NB4 (cell line): ENCODE measurements at places on chromosomes 4 and X.

- DNase-seq = no peak
Measured at GRCh38 chrX:31670245-31670644, 598.4 kb upstream of the FTHL17 start.

DNA sequence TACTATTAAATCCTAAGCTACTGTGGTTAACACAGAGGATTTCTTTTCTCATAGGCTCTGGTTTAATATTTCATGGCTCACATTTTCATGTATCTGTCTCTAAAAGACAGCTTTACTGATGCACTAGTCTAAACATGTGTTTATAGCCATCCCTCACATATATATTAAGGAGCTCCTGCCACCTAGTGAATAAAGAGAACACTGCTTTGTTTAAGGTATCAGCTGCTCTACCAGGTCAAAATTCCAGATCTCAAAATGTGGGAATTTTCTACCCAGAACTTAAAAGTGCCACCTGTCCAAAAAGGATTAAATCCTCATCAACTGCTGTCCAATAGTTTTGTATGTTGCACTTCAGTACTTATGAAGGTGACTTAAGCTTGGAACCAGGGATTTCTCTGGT, 188.5 kb upstream of the TEX13C start:
- DNase-seq = peak; percentile 6

DNA sequence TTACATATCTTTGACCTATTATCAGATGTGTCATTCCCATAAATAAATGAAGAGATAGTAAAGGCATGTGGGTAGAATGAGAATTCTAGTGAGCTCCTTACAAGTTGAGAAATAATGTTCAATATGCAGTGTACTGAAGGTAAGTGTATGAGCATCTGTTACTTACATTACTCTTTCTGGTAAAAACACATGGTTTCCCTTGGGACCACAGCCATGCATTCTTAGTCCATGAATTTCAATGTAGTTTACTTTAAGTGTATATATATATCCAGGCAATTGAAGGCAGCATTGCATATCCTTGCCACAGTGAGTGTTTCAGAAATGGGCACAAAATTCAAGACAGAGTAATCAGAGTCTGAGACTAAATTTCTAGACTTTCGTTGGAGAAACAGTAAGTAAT, 277.2 kb downstream of the CXXC4 start:
- DNase-seq = no peak

- DNase-seq = no peak
Measured at GRCh38 chrX:119693996-119694451, 1.1 kb upstream of the SEPTIN6 start.

DNA sequence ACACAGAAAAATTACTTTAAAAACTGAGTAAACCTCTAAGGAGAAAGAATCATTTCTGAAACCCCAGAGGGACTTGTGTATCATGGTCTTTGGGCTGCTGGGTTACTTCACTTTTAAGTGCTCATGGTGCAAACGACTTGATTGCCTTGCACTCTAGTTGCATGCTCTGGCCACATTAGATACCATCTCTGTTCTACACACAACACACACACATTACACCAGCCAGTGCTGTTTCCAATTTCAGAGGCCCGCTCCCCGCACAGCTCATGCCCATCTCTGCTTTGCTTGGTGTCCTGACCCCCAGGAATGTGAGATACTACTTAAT, 2.1 kb downstream of the PPP3CA start:
- DNase-seq = peak; percentile 85

DNA sequence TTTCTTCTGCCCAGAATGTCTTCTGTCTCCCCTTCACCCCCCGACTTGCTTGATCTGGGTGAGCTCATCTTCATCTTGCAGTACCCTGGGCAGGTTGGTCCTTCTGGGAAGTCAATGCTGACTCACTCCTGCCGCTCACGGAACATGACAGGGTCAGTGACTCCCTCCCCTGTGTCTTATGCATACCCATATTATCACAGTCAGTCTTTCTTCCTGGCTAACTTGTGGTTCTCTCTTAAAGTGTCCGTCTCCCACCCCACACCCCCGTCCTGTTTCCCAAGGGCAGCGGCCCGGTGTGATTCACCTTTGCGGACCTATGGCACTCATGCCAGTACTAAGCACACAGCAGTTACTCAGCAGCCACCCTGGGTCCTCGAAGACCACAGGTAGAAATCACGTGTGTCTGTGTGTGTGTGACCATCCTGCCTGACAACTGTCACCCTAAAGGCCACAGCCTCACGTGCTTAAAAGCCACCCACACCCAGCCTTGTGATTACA, 17.7 kb downstream of the IQSEC2 start:
- peak; percentile 78 for DNase-seq

DNA sequence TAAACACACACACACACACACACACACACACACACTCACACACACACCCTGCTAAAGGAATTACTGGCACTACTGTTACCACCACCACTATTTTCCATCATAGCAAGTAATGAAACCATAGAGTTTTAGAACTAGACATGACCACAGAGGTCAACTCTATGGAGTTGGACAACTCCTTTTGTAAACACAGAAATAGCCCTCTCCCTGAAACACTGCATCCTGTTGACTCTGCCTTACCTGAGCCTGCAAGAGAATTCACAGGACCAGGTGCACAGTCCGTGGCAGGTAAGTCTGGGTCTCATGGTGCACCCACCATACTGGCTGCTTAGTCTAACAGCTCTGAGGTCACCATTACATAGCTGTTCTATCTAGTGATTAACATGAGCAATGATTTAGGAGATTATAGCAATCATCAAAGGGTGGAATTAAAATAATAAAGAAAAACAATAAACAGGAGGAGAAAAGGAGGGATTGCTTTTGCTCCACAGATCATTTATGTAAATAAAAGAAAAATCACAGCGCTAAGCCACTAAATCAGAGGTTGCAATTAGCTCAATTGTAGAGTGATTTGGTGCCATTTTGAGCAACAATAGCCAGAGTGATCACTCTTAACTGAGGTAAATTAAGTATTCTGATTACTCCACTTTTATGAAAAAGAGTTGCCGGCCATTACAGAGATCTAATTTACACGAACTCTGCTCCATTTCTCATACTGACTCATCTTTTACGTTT, 340.0 kb upstream of the RASGEF1B start:
- no peak for DNase-seq

GRCh38 chr4:137531986-137532868, at the start of gene PCDH18:
PCDH18 (minus strand) TSS chr4:137532494; CDS start chr4:137532088, 406 bp downstream.
- no peak for DNase-seq

DNA sequence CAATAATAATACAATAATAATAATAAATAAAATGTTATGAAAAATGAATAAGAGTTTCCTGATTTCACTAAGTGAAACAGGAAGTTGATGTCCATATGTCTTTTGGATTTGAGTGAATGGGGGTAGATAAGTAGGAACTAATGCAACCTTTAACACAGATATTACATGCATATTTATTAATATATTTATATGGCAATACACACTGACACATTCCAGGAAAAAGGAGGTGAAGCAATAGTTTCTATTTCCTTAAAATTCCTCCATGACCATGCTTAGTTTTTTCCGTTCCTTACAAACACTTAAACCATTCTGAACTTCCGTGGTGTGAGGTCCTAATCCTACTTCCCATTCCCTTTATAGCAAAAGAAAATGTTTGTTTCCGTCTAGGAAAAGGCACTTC, 48.3 kb downstream of the ATXN3L start:
- no peak for DNase-seq

GRCh38 chrX:147764868-147765267, 146.9 kb upstream of the FMR1 start:
- DNase-seq = no peak

- no peak for DNase-seq
Measured at GRCh38 chr4:173367285-173367684, 3.5 kb upstream of the SAP30 start.

- DNase-seq = no peak
Measured at GRCh38 chr4:138177278-138177968, 64.7 kb downstream of the SLC7A11 start.

GRCh38 chrX:85573801-85574200, 194.3 kb upstream of the POF1B start:
- DNase-seq = no peak

GRCh38 chrX:135707880-135708279, 5.6 kb upstream of the CT45A1 start:
- peak; percentile 61 for DNase-seq

DNA sequence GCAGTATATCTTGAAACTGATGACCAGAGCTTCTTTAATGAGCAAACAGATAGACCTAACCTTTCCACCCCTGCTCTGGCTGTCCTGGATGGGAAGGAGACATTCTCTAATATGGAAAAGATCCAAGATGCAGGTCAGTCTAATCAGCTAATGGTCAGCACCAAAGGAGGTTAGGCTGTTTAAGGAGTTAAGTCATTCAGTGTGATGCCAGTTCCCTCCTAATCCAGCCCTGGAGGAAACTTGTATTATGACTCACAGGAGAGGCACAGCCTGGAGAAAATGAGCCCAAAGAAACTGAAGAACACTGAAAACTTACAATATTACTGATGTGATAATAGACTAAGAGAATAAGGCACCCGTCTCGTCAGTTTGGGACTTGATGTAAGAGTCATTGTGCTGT, 323.0 kb downstream of the HNRNPD start:
- DNase-seq = no peak

GRCh38 chr4:76822303-76822702, 75.6 kb downstream of the SOWAHB start:
- DNase-seq = no peak

DNA sequence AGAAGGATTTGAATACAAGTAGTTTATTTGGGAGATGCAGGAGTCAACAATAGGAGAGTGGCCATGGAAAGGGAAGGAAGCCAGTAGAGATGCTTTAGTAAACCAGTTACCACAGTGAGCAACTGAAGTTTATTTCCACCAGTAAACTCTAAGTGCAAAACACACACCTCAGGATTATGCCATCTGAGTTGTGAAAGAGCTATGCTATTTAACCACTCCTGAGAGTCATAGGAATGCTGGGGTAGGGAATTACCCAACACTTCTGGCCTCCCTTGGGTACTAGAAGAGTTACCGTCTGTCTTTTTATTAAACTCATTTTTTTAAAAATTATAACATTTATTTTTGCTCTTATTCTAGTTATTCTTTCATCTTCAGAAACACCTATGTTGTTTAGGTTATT, 834.6 kb upstream of the AMOT start:
- DNase-seq = no peak

DNA sequence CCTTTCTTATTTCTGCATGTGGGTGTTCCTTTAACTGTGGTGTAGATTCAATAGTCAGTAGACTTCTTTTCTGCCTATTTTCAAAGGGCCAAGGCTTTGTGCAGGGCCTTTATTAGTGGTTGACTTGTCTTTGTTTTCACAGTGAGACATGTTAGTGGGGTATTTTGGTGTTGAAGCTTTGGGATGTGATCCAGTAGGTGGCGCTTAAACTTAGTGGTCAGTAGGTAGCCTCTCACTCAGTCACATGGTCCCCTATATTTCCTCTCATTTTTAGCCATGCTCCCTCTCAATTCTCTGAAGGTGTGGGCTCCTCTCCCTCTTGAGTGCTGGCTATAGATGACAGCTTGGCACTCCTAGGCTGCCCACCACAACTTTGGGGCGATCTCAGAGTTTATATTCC, 23.4 kb upstream of the SLC10A7 start:
- DNase-seq = peak; percentile 43

DNA sequence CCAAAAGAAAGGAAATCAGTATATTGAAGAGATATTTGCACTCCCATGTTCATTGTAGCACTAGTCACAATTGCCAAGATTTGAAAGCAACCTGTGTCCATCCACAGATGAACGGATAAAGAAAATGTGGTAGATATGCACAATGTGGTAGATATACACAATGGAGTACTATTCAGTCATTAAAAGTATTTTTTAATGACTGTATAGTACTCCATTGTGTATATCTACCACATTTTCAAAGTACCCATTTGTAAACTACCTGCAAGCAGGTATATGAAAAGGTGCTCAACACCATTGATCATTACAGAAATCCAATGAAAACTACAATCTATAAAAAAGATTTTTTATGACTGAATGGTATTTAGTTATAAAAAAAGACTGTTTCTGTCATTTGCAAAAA, 200.4 kb downstream of the UNC5C start:
- DNase-seq = no peak

DNA sequence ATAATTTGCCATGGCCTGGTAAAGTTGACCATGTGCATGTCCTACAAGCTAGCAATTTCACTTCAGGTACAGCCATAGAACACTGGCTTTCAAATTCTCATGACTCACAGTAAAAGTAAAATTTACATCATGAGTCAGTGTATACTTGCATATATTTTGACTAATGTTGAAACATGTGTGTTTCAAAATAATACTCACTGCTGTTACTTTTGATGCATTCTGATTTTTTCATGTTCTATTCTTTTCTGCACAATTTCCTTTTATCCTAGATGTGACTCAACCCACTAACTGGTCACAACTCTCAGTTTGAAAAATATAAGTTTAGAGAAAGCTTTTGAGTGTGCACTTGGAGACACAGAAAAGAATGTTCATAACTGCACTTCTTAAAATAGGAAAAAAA, 365.7 kb downstream of the FGF13 start:
- DNase-seq = no peak

DNA sequence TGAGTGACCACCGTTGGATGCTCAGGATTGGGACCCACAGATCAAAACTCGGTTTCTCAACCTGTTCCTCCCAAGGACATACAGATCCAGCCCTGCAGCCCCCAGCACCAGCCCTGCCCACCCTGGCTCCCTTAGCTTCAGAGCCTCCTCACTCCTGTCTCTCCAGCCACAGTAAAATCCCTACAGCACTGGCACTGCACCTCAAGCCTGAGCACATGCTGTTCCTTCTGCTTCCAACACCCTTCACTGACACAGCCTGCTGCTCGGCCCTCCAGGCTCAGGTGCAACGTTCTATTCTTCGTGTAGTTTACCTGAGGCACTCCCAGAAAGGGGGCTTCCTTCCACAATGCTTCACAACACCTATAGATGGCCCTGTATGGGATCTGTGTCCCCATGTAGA, 163.6 kb downstream of the EVC2 start:
- DNase-seq = no peak

- no peak for DNase-seq
Measured at GRCh38 chrX:68627986-68628385, 19.5 kb upstream of the STARD8 start.

DNA sequence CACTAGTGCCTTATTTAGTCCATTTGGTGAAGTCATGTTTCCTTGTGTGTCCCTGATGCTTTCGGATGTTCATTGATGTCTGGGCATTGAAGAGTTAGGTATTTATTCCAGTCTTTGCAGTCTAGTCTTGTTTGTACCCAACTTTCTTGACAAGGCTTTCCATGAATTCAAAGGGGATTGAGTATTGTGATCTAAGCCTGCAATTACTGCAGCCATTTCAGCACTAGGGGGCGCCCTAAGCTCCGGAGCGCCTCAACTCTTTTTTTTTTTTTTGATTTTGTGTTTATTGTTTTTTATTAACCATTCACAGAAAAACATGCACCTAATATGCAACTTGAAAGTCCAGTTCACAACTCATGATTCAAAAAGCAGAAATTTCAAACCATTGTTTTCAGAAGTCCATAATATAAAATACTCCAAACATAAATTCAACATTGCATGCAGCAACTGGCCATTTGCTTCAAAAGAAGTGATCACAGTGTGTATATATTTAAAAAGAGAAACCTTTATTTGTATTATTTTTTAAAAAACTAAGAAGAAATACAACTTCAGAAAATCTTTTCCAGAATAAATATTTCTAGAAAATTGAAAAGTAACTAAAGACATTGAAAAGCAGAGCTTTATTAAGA, 59.2 kb downstream of the PTPN13 start:
- DNase-seq = peak; percentile 8

GRCh38 chrX:120446498-120446897, 22.6 kb downstream of the LAMP2 start:
- no peak for DNase-seq

- DNase-seq = peak; percentile 37
Measured at GRCh38 chrX:69153060-69153730, 12.1 kb downstream of the PJA1 start.
